NCI-H1048 (cell line): ENCODE measurements at places on chromosomes 4 and X.

- DNase-seq, result no peak
These were observed 87.0 kb upstream of the TSPAN5 start for GRCh38 chr4:98745366-98745765.

- DNase-seq, result no peak
These were observed 4.6 kb downstream of the PNMA5 start for GRCh38 chrX:152989292-152989658.

DNA sequence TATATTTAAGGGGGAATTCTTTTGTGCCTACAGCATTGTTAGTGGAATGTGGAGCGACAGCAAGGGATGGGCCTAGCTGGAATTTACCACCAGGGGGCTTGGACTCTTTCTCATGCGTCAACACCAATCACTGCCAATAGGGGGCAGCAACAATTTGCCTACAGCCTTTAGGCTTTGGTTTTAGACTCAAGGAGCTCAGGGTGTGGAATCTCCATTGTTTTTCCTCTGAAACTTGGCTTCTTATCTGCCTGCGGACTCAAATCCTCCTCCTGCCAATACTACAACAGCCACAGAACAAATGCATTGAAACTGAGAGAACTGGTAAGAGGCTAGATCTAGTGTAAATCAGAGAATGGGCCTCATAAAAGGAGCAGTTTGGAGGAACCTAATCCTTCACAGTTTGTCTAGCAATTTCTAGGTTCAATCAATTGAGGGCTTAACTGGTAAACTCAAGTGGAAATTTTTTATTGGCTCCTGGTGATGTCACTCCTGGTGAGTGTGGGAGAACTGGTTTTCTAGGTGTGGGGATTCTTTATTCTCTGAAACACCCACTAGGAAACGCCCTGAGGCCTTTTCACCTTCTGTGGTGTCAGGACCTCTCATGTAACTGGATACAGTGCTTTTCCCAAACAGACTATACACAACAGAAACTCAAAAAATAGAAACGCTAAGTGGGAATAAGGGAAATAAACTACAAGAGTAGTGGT lies 27.9 kb upstream of the TMSB4X start:
- DNase-seq, result peak; percentile 50

GRCh38 chr4:121697564-121697963 lies 784 bp upstream of the ANXA5 start:
- no peak for DNase-seq

GRCh38 chr4:162163892-162164759 lies at the start of gene FSTL5:
FSTL5 (minus strand) TSS chr4:162164000; CDS start chr4:162111396, 52,604 bp downstream.
- no peak for DNase-seq

DNA sequence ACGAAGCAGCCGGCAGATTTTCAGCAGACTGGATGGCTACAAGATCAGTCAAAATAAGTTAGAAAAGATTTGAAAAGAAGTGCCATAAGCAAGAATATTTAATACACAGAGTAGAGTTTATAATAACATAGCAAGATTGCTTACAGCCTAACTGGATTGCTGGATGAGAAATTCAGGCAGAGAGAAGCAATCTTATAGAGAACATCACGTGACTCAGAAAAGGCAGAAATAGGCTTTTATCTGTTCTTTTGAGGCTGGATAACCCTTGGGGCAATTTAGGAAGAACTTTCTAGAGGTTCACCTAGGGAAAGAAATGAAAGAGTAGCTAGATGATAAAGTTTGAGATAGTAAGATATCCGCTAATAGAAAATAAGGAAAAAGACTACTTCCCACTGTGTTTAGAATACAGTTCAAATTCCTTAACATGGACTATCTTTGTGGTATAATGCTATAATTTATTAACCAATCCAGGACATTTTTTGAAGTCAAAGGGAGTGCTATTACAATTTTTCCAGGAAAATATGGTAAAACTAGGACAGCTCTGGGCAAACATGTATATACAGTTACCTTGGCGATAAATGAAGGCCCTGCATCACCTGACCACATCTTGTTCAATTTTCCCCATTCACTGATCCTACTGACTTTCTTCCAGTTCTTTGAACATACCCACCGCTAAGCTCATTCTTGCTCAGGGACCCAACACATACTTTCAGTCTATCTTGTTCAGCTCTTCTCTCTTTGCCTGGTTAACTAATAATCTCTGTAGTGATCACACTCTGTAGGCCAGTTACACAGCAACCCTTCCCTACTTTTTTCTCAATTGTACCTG lies 12.7 kb upstream of the SPCS3 start:
- no peak for DNase-seq

DNA sequence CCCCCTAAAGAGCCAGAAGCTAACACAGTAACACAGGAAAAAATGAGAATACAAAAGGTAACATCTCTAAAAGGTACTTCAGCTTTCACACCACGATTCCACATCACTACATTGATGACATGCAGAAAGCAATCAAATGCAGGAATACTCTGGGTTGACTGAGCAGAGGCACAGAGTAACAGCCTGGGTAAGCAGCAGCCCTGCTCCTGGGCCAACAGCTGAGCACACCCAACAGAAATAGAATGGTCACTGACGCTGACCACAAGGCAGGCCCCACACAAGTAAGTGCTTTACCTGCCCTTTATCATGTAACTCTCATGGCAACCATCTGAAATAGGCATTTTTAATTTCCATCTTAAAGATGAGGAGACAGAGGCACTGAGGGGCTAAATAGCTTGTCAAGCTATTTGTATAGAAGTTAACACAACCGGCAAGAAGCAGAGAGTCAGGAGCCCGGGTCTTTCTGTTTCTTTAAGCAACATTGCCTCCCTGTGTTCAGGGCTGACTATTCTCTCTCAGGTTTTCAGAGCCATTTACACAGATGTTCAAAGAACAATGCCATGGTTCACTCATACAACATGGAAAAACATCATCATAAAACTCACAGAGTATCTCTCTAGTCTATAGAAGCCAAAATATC lies 168.9 kb downstream of the ZNF674 start:
- DNase-seq, result no peak

- peak; percentile 55 for DNase-seq
These were observed 75.5 kb upstream of the SLC39A8 start for GRCh38 chr4:102420563-102421398.

DNA sequence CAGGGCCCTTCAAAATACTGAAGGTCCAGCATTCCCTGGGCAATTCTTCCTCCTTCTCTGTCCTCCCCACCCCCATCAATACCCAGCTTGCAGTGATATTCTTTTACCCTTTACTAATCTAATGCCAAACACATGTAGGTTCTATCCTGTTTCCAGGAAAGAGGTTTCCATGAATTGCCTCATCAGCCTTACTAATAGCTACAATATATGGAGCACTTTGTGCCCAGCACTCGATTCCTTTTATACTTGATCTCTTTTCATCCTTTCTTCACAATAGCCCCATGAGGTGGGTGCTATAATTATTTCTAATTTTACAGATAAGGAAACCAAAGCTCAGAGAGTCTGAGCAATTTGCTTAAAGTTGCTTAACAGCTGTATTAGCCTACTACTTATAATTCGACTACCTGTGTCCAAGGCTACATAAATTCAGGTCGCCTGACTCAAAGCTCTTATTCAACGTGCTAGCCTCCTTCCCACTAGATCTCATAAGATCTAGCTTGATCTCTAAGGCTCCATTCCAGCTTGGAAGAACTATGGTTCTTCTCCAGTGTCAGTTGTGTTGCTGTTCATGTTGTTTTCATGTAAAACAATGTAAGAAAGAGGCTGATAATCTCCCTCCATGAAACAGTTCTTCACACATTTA lies 229.6 kb upstream of the PGRMC2 start:
- DNase-seq, result no peak

GRCh38 chr4:101253121-101253520 lies 94.2 kb downstream of the PPP3CA start:
- DNase-seq, result no peak

- DNase-seq, result no peak
These were observed 18.5 kb downstream of the CNOT6L start for GRCh38 chr4:77800483-77801259.

DNA sequence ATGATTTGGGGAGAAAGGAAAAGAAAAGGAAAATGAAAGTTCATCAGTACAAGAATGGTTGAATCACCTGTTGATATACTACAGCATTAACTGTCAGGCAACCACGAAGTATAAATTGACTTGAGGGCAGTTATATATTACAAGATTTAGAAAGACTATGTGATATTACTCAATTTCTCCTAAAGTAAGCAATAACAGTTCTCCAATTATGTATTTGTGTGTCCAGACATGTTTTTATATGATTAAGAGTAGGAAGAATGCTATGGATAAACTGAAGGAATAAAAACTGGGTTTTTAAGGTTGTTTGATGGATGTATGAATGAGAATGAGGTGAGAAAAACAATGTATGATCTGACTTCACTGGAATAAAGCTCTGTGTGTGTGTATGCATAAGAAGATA lies 2234.4 kb downstream of the ARAP2 start:
- DNase-seq, result no peak

DNA sequence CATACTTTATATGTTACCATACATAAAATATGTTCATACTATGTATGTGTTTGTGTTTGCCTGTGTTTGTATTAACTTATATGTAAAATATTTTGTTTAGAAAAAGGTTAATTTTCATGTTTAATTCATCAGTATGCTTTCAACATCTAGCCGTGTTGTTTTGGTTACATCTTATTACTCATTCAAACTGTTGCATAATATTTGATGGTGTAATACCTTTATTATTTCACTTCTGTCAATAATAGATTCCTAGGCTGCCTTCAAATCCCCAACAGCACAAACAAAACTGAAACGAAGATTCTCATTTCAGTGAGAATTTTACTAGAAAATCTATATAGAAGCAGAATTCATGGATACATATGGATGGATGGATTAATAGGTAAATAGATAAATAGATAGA lies 462.3 kb upstream of the ADGRL3 start:
- DNase-seq, result no peak

DNA sequence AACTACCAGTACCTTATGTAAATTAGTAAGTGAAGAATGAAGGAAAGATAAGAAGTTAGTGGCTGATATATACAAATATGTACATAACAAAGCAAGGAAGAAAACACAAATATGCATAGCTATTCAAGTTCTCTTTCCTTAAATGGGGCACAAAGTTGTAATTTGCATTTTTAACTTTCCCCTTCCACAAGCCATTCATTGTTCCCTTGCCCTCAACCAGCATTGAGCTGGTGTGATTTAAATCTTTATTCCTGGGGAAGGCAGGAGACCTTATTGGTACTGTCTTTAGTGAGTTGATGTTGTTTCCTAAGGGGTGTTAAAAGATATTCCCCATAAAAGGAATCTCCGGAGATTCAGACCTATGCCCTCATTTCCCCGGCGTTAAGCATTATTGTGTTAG lies 735.3 kb downstream of the PCDH18 start:
- DNase-seq, result no peak

- no peak for DNase-seq
These were observed 593.2 kb downstream of the ZNF674 start for GRCh38 chrX:45952030-45952429.

DNA sequence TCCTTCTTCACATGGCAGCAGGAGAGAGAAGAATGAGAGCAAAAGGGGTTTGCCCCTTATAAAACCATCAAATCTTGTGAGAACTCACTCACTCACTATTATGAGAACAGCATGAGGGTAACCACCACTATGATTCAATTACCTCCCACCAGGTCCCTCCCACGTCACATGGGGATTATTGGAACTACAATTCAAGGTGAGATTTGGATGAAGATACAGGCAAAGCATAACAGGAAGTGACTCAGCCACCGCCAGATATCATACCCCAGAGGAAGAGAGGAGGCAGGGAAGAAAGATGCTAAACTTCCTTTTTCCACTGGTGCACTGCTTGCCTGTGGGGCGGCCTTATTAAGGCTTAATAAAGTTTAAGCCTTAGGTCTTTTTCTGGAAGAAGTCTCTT lies 766.1 kb downstream of the KCTD8 start:
- DNase-seq, result no peak

DNA sequence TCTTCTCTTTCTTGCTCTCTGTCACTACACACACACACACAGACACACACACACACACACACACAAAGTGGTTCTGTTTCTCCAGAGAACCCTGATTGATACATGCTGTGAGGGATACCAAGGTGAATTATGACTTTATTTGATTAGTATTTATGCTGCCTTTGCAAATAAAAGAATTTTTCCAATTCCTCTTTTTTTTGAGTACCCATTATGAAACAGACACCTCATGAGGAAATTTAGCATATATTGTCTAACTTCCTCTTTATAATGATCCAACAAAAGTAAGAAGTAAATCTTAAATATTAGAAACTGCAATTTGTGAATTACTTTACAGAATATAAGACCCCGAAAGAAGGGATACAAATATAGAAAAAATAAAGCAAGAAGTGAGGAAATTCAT lies 14.3 kb upstream of the RAB28 start:
- DNase-seq, result no peak

- DNase-seq, result no peak
These were observed 257.1 kb upstream of the RPS6KA3 start for GRCh38 chrX:20523626-20524312.

DNA sequence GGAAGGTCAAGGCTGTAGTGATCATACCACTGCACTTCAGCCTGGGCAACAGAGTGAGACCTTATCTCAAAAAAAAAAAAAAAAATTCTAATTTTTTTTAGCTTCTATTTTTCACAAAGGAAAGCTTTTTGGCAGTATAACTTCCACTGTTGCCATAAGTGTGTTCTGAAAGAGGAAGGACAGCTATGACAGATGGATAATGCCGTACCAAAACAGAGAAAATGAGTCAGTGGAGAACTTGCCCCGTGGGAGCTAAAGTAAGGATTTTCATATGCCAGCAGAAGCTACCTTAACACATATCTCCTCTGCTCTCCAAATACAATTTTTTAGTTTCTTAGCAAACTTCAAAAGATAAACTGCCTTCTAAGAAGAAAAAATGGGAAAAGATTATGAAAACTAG lies 43.7 kb downstream of the RPS3A start:
- no peak for DNase-seq

DNA sequence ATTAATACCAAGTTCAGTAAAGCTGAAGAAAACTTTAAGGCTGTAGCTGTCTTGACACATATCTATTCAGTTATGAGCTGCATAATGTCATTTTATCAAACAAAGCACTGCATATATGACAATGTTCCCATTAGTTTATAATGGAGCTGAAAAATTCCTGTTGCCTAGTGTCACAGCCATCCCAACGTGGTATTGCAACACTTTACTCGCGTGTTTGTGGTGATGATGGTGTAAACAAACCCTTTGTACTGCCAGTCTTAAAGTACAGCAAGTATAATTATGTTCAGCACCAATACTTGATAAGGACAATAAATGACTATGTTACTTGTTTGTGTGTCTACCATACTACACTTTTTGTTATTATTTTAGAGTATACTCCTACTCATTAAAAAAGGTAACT lies 1415.6 kb upstream of the PCDH7 start:
- DNase-seq, result no peak

GRCh38 chrX:19902110-19902509 lies 14.7 kb upstream of the SH3KBP1 start:
- no peak for DNase-seq

- no peak for DNase-seq
These were observed 4.2 kb upstream of the TMEM154 start for GRCh38 chr4:152684007-152684406.

GRCh38 chr4:78165758-78166157 lies 108.6 kb downstream of the FRAS1 start:
- DNase-seq, result no peak

DNA sequence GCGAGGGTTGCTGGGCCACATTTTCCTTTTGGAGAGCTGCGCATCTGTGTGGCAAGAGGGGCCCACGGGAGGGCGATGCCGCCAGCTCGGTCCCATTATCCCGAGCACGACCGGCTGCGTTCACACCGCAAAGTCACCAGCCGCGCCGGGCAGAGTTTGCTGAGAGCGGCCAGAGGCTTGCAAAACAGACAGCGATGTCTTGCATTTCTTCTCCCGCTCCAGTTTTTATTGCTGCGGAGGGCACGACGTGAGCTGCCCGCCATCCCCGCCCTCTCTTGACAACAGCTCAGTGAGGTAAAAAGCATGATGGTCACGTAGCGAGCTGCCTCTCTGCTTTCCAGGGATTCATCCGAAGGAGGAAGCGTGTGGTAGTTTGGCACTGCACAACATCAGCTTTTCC lies 102.1 kb upstream of the TENM3 start:
- no peak for DNase-seq
